Endodermal cell (in vitro differentiated cells): ENCODE measurements at places on chromosomes 2 and 18.

DNA sequence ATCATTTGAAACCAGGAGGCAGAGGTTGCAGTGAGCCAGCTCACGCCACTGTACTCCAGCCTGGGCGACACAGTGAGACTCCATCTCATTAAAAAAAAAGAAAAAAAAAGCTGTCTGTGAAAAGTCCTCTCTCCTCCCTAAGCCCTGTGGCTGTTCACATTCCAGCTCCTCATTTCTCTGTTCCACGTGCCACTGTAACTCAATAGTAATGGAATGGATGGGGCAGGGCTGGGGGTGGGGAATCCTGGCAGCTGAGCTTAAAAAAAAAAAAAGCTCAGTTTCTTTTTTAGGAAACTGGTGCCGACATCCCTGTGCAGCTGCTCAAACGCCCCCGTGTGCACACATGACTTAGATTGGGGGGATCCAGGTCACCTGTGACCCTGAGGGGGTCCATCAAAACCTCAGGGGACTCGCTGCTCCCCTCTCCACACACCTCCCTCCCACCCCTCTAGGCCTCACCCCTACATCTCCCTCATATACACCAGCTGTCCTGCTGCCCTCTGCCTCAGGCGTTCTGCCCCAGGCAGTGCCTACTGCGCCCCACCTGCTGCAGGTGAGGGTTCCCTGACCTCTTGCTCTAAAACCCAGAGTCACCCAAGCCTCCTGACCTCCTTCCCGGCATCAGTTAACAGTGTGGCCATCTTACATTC, 255.4 kb downstream of the AGAP1 start:
- no peak for DNase-seq

GRCh38 chr2:109452318-109453305, 161.2 kb downstream of the SEPTIN10 start:
- DNase-seq = peak; percentile 26

GRCh38 chr2:176155356-176156044, 1.6 kb upstream of the HOXD3 start:
- peak; percentile 49 for DNase-seq

DNA sequence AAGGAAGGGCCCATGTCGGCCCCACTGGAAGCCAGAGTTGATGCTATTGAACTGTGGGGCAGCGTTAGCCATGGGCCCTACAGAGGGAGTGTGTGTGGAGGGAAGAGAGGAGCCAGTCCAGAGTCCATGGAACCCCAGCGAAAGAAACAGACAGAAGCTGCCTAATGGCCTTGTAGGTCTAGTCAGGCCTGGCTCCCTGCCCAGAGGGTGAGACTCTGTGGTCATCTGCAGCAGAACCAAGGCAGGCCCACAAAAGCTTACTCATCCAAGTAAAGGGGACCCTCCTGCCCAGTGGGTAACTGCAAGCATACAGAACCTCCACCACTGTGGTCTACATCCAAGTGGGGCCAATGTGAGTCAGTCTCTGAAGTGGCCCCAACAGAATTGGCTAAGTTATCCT, 439.8 kb downstream of the TGIF1 start:
- no peak for DNase-seq

- no peak for DNase-seq
Measured at GRCh38 chr2:126658319-126658904, 2.5 kb downstream of the GYPC start.

GRCh38 chr18:10877987-10878386, 271.4 kb downstream of the PIEZO2 start:
- no peak for DNase-seq

- peak; percentile 67 for DNase-seq
Measured at GRCh38 chr18:7488571-7488970, 78.5 kb upstream of the PTPRM start.

- peak; percentile 84 for DNase-seq
Measured at GRCh38 chr18:906416-907114, 1.9 kb downstream of the ADCYAP1 start.

DNA sequence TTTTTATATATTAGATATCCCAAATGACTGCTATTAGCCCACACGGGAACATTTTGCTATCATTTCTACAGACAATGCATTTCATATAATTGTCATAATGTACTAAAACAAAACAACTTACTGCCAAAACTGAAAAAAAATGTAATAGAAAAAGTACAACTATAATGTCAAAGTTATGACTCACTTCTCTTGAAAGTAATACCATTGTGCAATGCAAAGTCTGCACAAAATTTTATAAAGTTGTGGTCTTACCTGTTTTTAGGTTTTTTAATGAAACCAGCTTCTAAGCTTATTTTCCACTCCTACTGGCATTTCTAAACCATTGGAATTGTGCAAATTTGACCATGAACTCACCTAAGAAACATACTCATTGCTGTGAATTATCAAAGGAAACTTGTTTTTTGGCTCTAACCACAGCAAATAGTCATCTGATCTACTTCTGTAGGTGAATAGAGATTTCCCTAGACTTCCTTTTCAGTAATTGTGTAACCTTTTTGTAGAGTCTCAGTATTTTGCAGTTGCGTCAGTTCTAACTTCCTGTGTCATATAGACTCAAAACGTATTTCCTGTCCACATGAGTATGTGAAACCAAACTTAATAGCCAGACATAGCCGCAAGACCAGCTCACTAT, 31.9 kb upstream of the TFPI start:
- DNase-seq = no peak

GRCh38 chr18:23274638-23275482, 139.6 kb downstream of the CABLES1 start:
- DNase-seq = no peak

DNA sequence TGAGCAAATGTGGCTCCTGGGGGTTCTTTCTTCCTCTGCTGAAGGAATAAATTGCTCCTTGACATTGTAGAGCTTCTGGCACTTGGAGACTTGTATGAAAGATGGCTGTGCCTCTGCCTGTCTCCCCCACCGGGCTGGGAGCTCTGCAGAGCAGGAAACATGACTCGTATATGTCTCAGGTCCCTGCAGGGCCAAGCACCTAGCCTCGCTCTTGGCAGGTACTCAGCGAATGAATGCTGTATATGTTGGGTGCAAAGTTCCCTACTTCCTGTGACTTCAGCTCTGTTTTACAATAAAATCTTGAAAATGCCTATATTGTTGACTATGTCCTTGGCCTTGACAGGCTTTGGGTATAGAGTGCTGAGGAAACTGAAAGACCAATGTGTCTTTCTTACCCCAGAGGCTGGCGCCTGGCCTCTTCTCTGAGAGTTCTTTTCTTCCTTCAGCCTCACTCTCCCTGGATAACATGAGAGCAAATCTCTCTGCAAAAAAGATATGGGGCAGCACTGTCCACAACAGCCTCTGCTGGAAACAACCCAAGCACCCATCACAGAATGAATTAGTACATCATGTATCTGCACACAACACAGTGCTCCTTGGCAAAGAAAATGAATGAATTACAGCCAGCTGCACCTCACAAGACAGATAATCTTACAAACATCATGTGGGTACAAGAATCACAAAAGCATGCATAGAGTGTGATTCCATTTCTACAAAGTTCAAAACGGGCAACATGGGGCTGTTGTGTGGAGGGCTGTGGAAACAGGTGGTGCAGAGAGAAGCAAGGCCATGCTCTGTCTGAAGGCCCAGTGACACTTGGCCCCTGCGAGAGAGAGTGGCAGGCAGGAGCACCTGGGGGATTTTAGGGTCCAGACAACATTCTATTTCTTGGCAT, 6.6 kb downstream of the IL1RN start:
- no peak for DNase-seq
